Endothelial cell of coronary artery (primary cell): ENCODE measurements at places on chromosomes 12 and 14. TPM values are rescaled to one million over a fixed set of nuclear protein-coding genes. Genes with fewer than 3 reads are reported as not detected.

Gene ERP27
- total RNA-seq = 0.09 and 0.27 TPM in 2 replicates

Gene TNFAIP2
- total RNA-seq = 27.3 and 37.9 TPM in 2 replicates

Gene NYNRIN
- 8.0 and 14.1 TPM in 2 replicates for total RNA-seq

Gene TSHR
- not detected in 2 replicates for total RNA-seq

Gene RND1
- total RNA-seq = 1.5 and 2.9 TPM in 2 replicates

Gene OR10P1
- total RNA-seq = not detected in 2 replicates

Gene CLEC4C
- not detected in 2 replicates for total RNA-seq

Gene SLCO1B1
- total RNA-seq = not detected in 2 replicates
